ENCODE measurements at places on chromosomes 12 and 14.

- DNase-seq = no peak
Measured at GRCh38 chr12:92288561-92288960, 142.9 kb upstream of the BTG1 start.

DNA sequence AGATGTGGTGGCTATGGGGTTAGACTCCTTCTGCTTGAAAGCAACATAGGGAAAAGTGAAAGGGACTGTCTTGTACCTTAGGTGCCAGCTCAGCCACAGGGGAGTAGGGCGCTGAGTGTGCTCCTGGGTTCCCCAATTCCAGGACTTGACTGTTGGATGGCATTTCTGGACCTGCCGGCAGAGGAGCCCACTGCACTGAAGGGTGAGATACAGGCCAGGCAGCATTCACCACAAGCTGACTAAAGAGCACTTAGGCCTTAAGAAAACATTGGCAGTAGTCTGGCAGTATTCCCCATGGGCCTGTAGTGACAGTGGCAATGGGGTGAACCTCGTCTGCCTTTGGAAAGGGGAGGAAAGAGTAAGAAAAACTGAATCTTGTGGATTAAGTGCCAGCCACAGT lies 67.1 kb upstream of the TMTC2 start:
- DNase-seq = no peak

DNA sequence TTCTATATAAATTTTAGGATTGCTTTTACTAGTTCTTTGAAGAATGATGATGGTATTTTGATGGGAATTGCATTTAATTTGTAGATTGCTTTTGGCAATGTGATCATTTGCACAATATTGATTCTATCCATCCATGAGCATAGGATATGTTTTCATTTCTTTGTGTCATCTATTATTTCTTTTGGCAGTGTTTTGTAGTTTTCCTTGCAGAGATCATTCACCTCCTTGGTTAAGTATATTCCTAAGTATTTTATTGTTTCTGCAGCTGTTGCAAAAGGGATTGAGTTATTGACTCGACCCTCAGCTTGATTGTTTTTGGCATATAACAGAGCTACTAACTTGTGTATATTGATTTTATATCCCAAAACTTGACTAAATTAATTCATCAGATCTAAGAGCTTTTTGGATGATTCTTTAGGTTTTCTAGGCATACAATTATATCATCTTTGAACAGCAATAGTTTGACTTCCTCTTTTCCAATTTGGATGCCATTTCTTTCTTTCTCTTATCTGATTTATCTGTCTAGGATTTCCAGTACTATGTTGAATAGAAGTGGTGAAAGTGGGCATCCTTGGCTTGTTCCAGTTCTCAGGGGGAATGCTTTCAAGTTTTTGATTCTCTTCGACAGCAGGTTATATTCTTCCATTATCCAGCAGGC lies 668.1 kb downstream of the SLC16A7 start:
- no peak for DNase-seq

DNA sequence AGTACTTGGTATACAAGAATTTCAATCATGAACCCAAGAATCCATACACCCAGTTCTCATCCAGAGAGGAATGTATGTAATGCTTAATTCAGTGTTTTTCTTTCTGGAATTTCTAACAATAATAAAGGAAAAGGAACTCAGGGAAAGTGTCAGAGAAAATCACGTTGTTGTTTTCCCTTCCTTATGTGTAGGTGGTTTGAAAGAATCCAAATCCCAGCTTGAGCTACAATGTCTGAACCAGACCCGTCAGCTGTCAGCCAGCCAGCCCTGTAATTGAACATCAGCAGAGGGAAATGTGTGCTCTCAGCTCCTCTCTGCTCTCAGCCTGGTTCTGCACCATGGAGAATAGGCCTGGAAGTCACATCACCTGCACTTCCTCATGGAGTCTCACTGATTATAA lies 126.5 kb downstream of the TMEM30B start:
- no peak for DNase-seq

GRCh38 chr12:91588874-91589454 lies 406.3 kb upstream of the DCN start:
- DNase-seq = no peak

DNA sequence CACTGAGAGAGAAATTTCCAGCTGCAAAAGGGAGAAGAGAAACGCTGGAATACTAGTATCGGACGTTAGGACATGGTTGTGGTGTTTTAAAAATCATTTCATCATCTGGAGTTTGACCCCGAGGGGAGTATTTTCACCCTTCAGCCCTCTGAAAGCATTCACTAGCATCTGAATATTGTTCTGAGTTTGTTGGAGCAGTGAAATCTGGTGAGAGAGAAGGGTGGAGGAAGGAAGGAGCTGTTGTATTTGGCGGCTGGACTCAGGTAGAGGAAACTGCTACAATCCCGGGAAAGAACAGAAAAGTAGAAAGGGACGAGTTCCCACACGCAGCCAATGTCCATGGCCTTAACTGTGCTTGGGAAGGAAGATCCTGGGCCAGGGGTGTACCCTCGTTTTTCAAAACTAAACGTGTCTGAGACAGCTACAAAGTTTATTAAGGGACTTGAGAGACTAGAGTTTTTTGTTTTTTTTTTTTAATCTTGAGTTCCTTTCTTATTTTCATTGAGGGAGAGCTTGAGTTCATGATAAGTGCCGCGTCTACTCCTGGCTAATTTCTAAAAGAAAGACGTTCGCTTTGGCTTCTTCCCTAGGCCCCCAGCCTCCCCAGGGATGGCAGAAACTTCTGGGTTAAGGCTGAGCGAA lies 896 bp upstream of the CDKN1B start:
- no peak for DNase-seq

- no peak for DNase-seq
Measured at GRCh38 chr12:32353540-32353939, 45.8 kb upstream of the FGD4 start.
